ELF-1 (cell line): ENCODE measurements at places on chromosomes 1 and 21.

DNA sequence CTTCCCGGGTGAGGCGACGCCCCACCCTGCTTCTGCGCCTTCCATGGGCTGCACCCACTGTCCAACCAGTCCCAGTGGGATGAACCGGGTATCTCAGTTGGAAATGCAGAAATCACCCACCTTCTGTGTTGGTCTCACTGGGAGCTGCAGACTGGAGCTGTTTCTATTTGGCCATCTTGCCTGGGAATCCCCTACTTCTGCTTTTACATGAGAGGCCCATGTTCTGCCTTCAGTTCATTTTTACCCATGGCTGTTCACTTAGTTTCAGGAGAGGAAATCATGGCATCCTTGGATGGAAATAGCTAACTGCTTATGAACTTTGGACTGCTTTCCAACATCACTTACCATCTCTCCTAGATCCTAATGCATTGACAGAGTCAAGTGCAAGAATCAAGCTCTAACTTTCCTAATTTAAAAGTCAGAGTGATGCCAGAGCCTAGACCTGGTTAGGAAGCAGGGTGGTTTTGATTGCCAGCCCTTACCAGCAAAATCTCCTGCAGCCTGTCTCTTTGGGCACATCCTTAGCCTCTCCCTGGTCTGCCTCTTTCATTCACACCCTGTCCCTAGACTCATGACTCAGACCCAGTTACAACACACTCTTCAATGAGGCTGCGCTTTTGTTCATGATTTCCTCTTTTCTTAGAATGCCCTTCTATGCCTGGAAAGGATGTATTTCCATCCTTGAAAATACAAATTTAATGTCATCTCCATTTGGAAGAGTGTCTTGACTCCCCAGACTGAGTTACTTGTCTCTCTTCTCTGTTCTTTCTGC is 137.2 kb downstream of the KCTD3 start:
- no peak for DNase-seq

DNA sequence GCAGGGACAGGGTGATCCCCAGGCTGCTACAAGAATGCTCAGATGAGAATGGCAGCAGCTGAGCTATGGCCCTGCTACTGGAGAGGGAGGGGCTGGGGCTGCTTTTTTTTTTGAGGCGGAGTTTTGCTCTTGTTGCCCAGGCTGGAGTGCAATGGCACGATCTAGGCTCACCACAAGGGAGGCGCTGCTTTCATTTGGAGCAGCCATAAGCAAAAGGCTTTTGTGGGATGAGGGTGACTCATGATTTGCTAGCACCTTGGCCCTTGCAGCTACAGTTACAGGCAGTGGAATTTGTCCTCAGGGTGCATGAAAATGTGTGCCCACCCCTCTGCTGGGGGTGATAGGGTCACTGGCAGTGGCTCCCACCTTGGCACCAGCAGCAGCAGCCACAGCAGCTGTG is 32.4 kb upstream of the CYP4A22 start:
- DNase-seq, result peak; percentile 23

GRCh38 chr1:47514229-47514628 is 76.4 kb downstream of the FOXD2 start:
- DNase-seq, result no peak

DNA sequence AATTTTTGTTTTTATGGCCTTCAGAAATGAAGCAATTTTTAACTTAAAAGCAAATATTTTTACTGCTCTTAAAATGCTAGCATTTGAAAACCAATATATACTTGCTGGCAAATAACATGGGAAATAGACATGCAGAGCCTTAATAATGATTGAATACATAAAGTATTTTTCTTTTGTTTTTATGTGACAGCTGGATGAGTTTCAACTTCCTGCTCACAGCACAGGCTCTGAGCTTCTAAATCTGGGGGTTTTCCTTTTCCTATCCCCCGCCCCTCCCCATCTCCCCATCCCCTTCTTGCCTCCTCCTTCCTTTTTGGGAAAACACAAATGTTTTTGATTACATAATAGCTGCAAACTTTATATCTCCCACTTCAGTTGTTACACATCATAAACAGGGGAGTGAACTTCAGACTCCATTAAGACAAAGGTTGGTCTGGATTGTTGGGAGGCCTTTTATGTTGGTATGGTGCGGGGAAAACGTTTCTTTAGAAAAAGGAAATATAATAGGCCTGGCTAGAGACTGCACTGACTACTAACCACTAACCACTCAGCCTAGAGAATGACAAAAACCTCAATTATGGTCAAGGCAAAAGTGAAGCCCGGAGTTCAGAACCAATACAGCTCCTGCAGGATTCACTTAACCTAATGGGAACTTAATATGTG is 116.1 kb upstream of the GORAB start:
- DNase-seq, result no peak

GRCh38 chr1:119379117-119379516 is 10.5 kb downstream of the HAO2 start:
- DNase-seq, result no peak
